NCI-H446 treated with DMSO at 0.1 percent for 48 hours (cell line): ENCODE measurements at places on chromosomes 12 and 14.

DNA sequence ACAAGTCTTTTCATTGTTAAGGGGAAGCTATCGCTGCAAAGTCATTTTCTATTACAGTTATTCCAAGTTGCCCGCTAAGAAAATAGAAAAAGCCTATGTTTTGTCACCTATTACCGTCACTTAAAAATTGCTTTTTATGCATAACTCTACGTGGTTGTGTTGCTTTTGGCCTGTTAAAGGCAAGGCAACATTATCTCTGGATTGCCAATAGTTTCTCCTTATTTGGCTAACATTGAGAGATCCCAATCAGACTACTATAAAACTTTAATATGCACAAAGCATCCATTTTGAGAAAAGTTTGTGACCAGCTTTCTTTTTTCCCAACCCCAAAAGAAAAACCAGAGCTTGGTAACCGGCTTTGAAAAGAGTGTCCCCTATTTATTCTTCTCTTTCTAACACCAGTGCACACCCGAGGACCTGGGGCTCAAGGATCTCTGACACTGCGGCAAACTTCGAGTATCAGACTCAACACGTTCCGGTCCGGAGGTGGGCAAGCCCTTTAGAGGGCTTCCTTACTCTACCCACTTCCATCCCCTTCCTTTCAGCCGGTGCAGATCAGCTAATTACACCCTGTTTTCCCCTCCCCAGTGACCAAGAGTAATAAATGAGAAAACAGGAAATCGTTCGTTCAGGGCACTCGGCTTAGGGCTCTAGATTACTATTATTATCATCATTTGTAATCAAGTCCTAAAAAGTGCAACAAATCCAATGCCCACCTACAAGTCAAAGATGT lies 1.2 kb downstream of the PPP1R12A start:
- no peak for DNase-seq

DNA sequence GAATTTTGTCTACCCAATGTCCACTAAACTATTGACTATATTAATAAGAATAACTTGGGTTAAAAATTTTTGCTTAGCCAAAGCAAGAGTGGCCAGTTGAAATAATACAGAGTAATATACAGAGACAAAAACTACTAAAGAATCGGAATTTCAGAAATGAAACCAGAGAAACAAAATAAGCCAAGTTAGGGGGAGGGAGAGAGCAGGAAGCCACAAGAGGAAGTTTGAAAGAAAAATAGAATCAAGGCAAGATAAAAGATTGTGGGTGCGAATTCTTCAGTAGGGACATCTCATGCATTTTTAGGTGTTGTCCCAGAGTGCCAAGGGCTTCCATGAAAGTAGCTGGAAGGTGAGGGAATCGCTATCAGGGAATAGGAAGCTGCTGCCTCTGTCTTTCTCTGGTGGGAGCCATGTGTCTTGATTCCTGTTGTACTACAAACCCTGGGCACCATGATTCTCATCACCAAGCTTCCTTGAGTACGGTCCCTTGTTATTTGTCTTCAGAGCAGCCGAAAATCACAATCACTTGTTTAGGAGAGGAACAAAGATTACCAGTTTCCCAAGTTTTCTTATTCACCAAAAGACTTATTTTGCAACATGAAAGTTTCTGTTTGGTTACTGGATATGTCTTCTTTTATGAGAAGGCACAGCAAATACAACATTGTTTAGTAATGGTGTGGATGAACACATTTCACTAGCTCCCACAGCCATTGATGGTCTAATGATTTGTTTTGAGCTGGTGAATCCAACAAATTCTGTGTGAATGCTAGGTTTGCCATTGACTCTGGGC lies 16.7 kb downstream of the NEUROD4 start:
- no peak for DNase-seq

DNA sequence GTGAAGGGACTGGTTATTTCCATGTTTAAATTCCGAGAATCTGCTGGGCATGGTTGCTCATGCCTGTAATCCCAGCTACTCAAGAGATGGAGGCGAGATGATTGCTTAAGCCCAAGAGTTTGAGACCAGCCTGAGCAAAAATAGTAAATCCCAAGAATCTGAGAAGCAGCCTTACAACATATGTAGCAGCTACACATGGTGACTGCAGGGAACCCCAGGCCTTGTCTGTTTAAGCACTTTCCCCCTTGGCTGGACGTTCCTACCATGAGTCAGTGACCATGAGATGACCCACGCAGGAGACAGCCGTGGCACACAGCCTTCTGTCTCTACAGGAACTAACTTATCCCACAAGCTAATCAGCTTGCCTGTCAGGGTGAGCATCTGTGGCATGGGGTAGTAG lies 5.5 kb upstream of the SLC24A4 start:
- no peak for DNase-seq

- DNase-seq: no peak
Observed at GRCh38 chr14:54570631-54571415, 3.9 kb downstream of the SAMD4A start.

DNA sequence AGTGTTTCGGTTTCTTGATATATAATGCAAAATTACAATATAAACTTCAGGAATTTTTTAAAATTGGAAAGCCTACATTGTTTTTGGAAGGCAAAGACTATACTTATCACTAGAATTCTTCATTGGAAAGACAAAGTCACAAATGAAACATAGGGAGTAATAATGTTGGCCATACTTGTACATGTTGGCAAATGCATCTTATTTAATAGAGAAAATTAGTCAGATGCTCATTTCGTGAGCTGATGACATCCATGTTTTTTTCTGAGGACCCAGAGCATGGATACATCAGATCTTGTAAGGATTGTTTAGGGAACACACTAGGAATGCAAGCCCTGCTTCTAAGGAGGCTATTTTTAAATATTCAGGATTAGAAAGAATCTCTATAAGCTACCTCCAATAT lies 4.6 kb upstream of the SLC15A5 start:
- DNase-seq: no peak

- no peak for DNase-seq
Observed at GRCh38 chr14:104657563-104658324, 31.7 kb upstream of the INF2 start.

DNA sequence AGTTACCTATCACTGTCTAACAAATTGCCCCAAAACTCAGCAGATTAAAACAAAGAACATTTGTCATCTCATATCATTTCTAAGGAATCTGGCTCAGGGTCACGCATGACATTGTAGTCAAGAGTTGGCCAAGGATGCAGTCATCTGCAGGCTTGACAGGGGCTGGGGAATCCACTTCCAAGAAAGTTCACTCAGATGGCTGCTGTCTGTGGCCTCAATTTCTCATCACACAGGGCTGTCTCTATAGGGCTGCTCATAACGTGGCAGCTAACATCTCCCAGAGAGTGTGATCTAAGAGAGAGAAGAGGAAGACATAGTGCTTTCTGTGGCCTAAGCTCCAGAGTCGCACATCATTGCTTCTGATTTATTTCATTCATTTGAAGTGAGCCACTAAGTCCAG lies 17.0 kb upstream of the IL22 start:
- DNase-seq: no peak

DNA sequence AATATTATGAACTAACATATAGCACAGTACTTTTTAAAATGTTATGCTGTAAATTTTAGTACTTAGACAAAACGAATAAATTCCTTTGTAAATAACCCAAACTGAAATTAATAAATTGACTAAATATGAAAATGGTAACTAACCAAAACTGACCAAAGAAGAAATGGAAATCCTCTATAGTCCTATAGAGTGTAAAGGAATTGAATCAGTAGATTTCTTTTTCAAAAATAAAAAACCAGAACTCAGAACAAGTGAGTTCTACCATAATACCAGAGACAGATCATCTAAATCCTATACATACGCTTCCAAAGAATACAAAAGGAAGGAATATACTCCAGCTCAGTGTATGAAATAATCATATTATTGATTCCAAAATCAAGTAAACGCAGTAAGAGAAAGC lies 39.8 kb downstream of the TMPRSS12 start:
- no peak for DNase-seq

DNA sequence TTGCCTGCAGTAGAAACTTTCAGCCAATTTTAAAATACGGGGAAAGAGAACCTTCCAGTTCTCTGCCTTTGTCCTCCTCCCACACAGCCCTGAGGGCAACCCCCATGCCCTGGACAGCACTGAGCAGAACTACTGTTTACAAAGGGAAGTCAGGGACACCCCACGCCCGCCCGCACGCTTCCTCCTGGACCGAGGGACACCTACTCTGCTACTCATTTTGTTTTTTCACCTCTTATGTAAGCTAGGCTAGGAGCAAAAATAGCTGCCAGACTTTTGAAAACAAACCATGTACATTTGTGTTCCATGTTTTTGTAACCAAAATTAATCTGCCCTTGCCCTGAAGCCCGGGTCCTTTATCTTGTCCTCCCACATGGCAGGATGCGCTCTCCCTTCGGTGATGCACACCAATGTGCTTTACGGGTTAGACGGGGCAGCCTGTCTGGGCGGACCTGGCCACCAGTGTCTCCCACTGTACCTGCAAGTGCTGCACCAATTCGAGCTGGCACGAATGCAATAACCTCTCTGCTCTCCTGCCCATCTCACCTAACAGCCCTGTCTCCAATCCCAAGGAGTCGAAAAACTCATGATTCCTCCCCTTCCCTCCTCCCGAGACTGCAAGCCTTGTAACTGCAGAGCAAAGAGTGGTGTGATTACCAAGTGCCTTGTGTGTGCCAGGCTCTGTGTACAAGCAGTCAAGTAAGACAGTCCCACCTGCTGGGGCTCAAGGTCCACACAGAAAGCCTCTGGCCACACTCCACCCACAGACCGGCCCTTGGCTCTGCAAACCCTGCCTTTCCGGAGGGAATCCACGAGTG lies 85.2 kb downstream of the CCDC88C start:
- DNase-seq: peak; percentile 49

DNA sequence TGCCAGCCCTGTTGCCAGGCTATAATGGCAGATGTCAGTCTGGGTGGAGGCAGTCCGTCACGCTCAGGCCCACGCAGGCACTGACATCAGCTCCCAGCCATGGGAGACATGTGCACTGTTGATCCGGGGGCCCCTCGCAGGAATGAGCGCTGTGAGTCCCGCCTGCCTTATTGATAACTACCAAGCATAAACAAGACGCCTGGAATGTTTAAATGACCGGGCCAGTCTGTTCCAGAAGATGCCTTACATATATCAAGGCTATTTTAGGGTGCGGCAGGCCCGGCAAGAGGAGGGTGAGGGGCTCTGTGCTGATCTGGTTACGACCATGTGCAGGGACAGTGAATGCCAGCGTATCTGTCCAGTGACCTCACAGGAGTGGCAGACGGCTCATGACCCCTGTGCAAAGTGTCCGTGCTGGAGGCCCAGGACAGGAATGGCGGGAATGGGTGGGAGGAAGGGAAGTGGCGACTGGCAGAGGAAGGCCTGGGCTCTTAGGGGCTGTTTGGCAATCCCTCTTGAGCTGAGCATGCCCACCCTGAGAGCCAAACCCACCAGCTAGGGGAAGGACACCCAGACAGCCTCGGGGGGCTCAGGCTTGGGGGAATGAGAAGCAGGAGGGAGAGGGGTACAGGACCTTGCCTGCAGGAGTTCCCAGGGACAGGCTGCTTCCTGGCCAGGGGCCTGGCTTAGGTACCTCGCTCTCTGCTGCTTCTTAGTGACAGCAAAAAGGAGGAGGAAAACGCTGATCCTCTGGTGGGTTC lies 49.3 kb downstream of the DLK1 start:
- no peak for DNase-seq

- no peak for DNase-seq
Observed at GRCh38 chr14:75232191-75232590, 46.4 kb upstream of the FOS start.

- DNase-seq: no peak
Observed at GRCh38 chr14:85687456-85687855, 157.5 kb downstream of the FLRT2 start.

DNA sequence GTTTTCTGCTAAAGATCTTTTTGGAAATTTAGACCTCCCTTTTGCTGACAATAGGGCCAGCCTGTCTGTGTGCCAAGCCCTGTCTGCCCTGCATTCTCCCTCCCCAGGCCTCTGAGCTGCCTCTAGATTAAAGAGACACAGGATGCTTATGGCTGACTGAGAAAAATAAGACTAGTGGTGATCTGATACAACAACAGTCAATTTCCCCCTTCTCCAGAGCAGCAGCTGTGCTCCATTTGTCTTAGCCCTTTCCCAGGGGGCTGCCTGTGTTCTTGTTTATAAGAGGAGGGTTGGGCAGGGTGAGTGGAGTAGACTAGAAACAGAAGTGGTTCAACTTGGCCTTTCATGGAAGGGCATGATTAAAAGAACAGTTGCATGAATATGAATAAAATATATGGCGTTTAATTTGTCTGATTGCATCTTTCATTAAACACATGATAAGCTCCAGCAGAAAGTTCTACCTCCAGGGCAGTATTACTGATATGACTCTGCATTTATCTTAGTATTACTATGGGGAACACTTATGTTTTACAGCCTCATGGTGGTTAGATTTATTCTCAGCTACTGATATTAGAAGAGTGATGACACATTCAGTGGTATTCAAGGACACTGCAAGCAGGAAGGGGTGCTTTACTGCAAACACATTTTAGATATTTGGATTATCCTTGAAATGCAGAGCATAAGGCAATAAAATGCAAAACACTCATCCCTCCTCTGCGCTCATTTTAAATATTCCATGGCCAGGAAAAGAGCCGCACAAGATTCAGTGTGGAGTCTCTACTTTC lies 150.2 kb upstream of the CLEC14A start:
- DNase-seq: peak; percentile 14

- no peak for DNase-seq
Observed at GRCh38 chr12:21151184-21151583, 20.2 kb downstream of the SLCO1B1 start.

DNA sequence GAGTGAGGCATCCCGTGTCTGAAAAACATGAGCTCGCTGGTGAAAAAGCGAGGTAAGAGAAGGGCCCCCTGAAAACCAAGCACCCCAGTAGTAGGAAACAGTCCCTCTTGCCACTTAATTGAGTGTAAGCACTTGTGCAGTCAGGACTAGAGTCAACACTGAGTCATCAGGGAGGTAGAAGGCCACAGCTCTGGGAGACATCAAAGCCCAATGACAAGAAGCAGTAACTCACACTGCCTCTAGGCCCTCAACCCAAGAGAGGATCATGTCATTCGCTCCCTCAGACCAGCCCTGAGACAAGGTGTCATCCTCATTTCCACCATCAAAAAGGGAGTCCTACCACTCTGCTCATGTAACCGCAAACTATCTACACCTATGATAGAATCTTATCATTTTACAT lies 17.8 kb downstream of the POMT2 start:
- no peak for DNase-seq

- no peak for DNase-seq
Observed at GRCh38 chr14:100072783-100073346, 7.6 kb downstream of the EVL start.

DNA sequence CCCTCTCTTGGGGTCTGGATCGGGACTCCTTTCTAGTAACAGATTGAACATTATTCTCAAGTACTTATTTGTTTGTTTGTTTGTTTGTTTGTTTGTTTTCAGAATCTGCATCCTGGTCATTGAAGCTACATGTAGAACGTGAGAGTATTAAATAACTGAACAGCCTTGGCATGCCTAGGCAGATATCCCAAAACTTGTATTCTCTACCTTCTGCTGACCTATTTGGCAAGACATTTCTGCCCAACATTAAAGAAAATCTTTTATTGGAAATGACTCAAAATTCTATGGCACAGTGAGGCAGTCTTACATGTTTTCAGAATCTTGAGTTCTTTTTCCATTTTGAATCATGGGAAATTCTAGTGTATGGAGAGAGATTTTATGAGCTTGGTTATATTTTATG lies 165.1 kb upstream of the CNOT2 start:
- no peak for DNase-seq

- no peak for DNase-seq
Observed at GRCh38 chr12:127126260-127126628, 1140.7 kb upstream of the TMEM132C start.
